Epithelial cell of umbilical artery (primary cell): ENCODE measurements at places on chromosomes 2 and 18. TPM values are rescaled to one million over a fixed set of nuclear protein-coding genes. Genes with fewer than 3 reads are reported as not detected.

Gene SCN3A
- under 0.01 TPM in 2 replicates for total RNA-seq

Gene RFTN2
- 2.7 and 5.5 TPM in 2 replicates for total RNA-seq

Gene PRKAG3
- not detected in 2 replicates for total RNA-seq

Gene COL3A1
- total RNA-seq: 24.0 and 46.7 TPM in 2 replicates

Gene MOCOS
- 5.8 and 10.8 TPM in 2 replicates for total RNA-seq

Gene SMYD1
- not detected in 2 replicates for total RNA-seq

Gene ILKAP
- total RNA-seq: 17.5 and 22.5 TPM in 2 replicates

Gene CCBE1
- total RNA-seq: 0.97 and 1.2 TPM in 2 replicates

Gene SMAD2
- total RNA-seq: 23.7 and 115 TPM in 2 replicates

Gene KIF5C
- under 0.01 TPM in 2 replicates for total RNA-seq

Gene ATG16L1
- 34.1 and 49.5 TPM in 2 replicates for total RNA-seq

Gene IL36A
- total RNA-seq: not detected in 2 replicates

Gene ANO7
- 0.15 and 0.65 TPM in 2 replicates for total RNA-seq

Gene CNNM3
- 5.9 and 6.2 TPM in 2 replicates for total RNA-seq

Gene SCG2
- 0.15 TPM in 1 of 2 replicates, not detected in the other for total RNA-seq

Gene RAB17
- under 0.01 TPM in 1 of 2 replicates, not detected in the other for total RNA-seq

Gene SPAG16
- total RNA-seq: 14.6 and 15.8 TPM in 2 replicates

Gene MRO
- total RNA-seq: not detected in 2 replicates

Gene IL1R2
- 0.46 TPM in 1 of 2 replicates, not detected in the other for total RNA-seq

Gene DIPK1C
- total RNA-seq: not detected in 2 replicates

Gene TSPYL6
- total RNA-seq: not detected in 2 replicates

Gene HRH4
- not detected in 2 replicates for total RNA-seq

Gene TEX44
- total RNA-seq: not detected in 2 replicates

Gene CD207
- under 0.01 and 0.30 TPM in 2 replicates for total RNA-seq

Gene PROKR1
- not detected in 2 replicates for total RNA-seq

Gene CYRIA
- total RNA-seq: 26.3 and 29.2 TPM in 2 replicates

Gene ALPP
- not detected in 2 replicates for total RNA-seq

Gene LCT
- total RNA-seq: not detected in 2 replicates
